MV-4-11 (cell line): ENCODE measurements at places on chromosomes 1 and 21.

GRCh38 chr21:33945652-33946270 lies 30.2 kb upstream of the ATP5PO start:
- DNase-seq = no peak

- DNase-seq = no peak
Observed at GRCh38 chr1:14662116-14662515, 63.6 kb downstream of the KAZN start.

DNA sequence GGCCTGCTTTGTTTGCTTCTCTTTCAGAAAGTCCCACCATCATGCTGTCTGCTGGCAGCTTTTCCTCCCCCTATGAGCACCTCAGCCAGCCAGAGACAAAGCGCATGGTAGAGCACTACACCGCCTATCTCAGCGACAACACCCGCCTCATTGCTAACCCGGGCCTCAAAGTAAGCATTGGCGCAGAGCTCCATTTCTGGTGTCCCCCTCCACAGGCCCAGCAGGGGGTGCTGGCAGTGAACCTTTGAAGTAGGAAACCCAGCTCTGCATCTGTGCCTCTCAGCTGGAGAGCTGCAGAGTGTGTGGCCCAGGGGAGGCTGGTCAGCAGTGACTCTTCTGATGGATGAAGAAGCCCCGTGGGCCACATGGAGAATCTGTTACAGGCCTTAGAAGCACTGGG lies 81.2 kb upstream of the RAVER2 start:
- DNase-seq = no peak

GRCh38 chr1:85184245-85184644 lies 16.6 kb downstream of the SYDE2 start:
- no peak for DNase-seq

DNA sequence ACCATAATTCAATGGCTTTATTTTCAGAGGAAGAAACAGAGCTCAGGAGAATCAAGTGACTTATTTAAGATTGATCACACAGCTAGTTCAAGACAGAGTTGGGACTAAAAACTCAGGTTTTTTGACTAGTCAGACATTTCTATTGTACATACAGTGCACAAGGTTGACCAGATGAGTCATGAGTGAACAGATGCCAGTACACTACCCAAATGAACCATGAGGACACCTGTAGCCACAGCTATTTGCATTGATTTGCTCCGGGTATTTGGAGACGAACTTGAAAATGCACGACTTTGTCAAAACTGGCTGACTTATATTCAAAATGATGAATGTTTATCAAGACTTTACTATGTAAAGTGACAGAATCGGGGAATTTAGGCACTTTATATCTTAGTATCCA lies 161.7 kb upstream of the ST6GALNAC5 start:
- DNase-seq = no peak
